ENCODE measurements at places on chromosomes 6 and 20. TPM values are rescaled to one million over a fixed set of nuclear protein-coding genes. Genes with fewer than 3 reads are reported as not detected.

GRCh38 chr6:52423448-52423847, 3.3 kb downstream of the EFHC1 start:
- DNase-seq, result no peak

GRCh38 chr6:46265373-46265772, 94.6 kb upstream of the ENPP5 start:
- DNase-seq, result no peak

DNA sequence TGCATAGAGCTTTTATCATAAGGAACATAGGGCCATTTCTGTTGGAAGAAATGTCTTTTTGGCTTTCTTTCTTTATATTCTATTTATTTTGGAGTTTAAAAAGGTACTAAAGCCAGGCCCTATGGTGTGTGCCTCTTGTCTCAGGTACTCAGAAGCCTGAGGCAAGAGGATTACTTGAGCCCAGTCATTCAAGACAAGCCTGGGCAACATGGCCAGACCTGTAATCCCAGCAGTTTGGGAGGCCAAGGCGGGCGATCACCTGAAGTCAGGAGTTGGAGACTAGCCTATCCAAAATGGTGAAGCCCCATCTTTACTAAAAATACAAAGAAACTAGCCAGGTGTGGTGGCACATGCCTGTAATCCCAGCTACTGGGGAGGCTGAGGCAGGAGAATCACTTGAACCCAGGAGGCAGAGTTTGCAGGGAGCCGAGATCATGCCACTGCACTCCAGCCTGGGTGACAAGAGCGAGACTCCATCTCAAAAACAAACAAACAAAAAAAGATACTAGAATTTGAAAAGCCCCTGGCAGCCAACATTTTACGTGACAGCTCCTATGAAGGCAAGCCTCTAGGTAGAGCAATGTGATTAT, 80.0 kb downstream of the CBFA2T2 start:
- DNase-seq, result no peak

- peak; percentile 49 for DNase-seq
Measured at GRCh38 chr6:105994118-105994590, 92.0 kb upstream of the PRDM1 start.

- DNase-seq, result no peak
Measured at GRCh38 chr20:43976547-43976946, 61.9 kb downstream of the TOX2 start.

DNA sequence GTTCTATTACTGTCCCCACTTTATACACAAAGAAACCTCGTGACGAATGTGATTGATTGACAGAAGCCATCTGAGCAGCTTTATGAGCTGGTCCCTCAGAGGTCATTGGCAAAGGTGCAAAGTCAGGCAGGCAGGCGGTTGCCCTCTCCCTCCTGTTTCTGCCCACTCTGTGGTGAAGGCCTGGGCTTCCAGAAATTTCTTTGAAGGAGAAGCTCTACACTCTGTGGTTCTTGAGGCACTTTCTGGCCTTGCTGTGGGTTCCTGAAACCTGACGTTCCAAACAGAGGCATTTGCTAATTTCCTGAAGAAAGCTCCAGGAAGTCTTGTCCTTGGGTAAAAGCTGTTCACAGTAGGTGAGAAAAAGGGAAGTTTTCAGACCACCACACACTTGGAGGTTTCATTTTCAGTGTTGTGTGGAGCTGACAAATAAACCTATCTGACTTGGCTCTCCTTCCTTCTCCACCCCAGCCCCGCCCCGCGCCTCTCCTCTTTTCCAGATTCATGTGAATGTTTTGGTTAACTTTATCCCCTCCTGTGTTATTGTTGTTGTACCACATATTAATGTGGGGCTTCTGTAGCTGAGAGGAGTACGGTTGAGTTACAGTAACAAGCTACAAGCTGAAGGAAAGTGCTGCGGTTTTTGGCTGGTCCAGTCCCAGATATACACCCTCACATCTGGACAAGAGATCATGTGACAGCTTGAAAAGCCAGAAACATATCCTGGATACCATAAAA, 274.1 kb downstream of the CLIC5 start:
- DNase-seq, result peak; percentile 11

DNA sequence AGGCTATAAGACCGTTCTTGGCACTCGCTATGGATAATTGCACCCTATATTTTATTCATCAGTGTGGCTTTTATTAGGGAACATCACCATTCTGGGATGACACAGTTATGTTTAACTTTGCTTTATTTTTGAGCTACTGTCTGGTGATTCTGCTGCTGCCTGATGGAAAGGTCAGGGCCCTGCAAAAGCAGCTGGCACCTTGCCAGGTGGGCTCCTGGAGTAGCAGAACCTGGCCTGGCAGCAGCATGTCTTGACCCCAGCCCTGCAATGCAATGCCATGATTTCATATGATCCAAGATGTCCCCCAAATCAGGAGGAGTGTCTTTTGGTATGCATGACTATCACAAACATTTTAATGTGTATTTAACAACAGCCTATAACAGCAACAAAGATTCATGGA, 228.4 kb upstream of the RSPO3 start:
- no peak for DNase-seq

Gene ZFAND3
- polyA plus RNA-seq, result 4.5 TPM

Gene TMEM244
- polyA plus RNA-seq, result not detected

Gene TFAP2C
- not detected for polyA plus RNA-seq

Gene GJA10
- polyA plus RNA-seq, result not detected

Gene RNF182
- not detected for polyA plus RNA-seq

Gene PI16
- 5.5 TPM for polyA plus RNA-seq

Gene SLC24A3
- not detected for polyA plus RNA-seq

Gene BCAS4
- polyA plus RNA-seq, result 75.6 TPM

Gene L3MBTL1
- 1.7 TPM for polyA plus RNA-seq

Gene CLDN20
- polyA plus RNA-seq, result not detected

Gene EYA4
- not detected for polyA plus RNA-seq

Gene TP53TG5
- not detected for polyA plus RNA-seq
